ENCODE measurements at places on chromosomes 16 and 17.

GRCh38 chr16:88780142-88781062, 4.6 kb downstream of the PIEZO1 start:
- DNase-seq = no peak

GRCh38 chr17:74857191-74857590, 2.5 kb downstream of the GRIN2C start:
- DNase-seq = no peak

- DNase-seq = no peak
Measured at GRCh38 chr17:17172001-17172939, 33.9 kb downstream of the PLD6 start.

- no peak for DNase-seq
Measured at GRCh38 chr17:43528319-43528987, 17.7 kb downstream of the ETV4 start.

- DNase-seq = no peak
Measured at GRCh38 chr17:45681706-45682105, 102.4 kb upstream of the CRHR1 start.
